ENCODE measurements at places on chromosomes 1 and 21.

- DNase-seq, result no peak
Measured at GRCh38 chr21:20646431-20647165, 351.6 kb upstream of the NCAM2 start.

DNA sequence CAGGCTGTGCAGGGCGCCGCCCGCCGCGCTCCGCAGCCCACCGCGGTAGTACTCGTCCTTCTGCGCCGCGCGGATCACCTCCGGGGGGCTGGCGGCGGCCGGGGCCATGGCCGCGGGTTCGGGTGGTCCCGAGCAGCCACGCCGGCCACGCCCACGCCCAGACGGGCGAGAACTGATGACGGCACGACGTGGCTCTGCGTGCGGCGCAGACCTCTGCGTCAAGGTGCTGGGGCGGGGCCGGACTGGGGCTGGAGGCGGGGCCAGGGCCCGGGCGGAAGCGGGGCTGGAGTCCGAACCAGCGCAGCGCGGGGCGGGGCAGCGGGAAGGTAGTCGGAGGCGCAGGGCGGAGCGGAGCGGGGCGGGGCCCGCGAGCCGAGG is at the start of gene PEX10:
Gene PEX10, minus strand, starts transcription at position 170 of the 378 bp plus-strand sequence. Its CDS starts 62 bp downstream, at position 108.
- peak; percentile 76 for DNase-seq

- DNase-seq, result no peak
Measured at GRCh38 chr1:242854466-242854865, 330.0 kb upstream of the PLD5 start.

- DNase-seq, result no peak
Measured at GRCh38 chr1:79074975-79075374, 68.4 kb upstream of the ADGRL4 start.

DNA sequence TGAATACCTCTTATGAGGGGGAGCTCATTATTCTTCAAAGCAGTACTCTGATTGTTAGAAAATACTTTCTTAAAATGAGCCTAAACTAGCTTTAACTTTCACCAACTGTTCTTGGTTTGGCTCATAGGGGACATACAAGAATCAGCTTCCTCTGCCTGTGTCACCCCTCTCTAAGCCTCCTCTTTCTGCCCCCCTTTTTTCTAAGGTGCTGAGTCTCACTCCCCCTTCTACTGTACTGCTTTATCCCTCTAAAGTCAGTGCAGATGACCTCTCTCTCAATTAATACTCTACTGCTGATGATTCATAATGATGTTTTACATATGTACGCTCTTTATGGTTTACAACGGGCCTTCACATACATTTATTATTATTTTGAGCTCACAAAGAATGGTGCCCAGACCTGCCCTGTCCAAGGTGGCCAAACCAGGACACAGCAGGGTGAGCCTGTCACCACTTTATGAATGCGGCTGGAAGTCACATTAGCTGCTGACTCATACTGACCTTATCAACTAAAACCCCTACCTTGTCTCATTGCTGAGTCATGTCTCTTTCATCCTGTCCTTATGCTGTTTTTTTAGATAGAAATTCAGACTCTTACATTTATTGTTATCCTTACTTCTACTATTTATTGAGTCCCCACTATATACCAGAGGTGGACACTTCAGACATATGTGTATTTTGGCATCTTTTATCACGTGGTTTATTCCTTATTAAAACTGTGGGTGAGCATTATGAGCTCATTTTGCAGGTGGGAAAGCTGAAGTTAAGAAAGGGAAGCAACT is 126.9 kb downstream of the RNF220 start:
- DNase-seq, result no peak

- peak; percentile 36 for DNase-seq
Measured at GRCh38 chr21:25573409-25574206, 33.7 kb downstream of the MRPL39 start.

DNA sequence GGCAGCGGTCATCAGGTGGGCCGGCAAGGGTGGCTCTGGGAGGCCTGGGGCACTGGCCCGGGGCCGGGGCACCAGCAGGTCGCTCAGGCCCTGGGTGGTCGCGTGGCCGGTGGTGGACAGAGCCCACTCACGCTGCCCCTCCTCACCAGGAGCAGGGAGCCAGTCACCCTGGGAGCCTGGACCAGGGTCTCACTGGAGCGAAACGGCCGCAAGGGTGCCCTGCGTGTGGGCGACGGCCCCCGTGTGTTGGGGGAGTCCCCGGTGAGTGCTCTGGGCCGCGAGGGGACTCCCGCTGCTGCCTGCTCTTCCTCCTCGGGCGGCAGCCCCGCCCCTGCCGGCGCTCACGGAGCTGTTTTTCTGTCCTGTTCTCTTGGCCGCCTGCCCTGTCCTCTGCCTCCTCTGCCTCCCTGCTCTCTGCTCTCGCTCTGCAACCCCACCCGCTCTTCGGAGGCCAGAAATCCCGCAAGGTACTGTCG is 23.5 kb downstream of the RNF223 start:
- no peak for DNase-seq

DNA sequence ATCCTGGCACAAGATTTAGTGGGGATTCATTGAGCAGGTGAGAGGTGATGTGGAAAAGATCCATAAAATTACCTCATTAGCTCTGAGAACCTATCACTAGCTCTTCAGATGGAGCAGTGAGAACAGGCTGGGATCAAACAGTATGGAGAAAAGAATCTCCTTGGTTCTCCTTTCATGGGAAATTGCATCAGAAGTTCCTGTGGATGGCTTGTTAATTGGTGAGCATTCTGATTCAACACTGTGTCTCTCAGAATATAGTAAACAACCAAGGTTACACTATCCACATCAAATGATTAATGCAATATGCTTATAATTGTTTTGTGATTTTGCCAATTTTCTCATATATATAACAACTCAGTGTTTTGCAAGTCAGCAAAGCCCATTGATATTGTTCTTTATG is 8.3 kb upstream of the CD55 start:
- no peak for DNase-seq
